ENCODE measurements at places on chromosomes 1 and 21. TPM values are rescaled to one million over a fixed set of nuclear protein-coding genes. Genes with fewer than 3 reads are reported as not detected.
A peak's percentile ranks its signal among the peaks of the same experiment; 100 is the strongest.

GRCh38 chr1:62691062-62691844 is 3.1 kb upstream of the DOCK7 start:
- H3K36me3 ChIP-seq = peaks cover 1% of the 10 kb centered on the region
- peaks cover 3% of the 10 kb centered on the region for H3K27me3 ChIP-seq
- no peak for DNase-seq
- H3K27ac ChIP-seq = no peak overlapping the region

DNA sequence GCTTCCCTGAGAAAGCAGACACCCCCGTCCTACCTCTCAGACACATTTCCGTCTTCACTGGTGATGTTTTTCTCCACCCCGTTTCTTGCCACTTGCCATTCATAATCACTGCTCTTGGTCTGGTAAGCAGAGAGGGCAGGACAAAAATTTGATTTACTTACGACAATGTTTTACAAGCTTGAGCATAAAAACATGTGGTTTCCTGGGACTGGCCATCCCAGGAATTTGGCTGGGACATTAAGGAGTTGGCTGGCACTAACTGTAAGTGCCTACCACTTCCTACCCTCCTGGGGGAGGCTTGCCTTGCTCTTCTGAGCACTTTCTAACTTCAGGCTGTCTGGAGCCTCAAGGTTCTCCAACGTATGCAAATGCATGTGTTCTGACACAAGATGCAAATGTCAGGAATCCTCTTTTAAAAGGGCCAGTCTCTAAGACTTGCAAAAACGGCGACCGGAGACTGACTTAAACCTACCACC is 24.2 kb downstream of the ZBTB18 start:
- H3K4me1 ChIP-seq = peaks cover 20% of the 10 kb centered on the region
- H3K27me3 ChIP-seq = peaks cover 21% of the 10 kb centered on the region
- peak overlapping the region; percentile 73 for H3K4me3 ChIP-seq
- H3K36me3 ChIP-seq = no peaks in the 10 kb centered on the region

DNA sequence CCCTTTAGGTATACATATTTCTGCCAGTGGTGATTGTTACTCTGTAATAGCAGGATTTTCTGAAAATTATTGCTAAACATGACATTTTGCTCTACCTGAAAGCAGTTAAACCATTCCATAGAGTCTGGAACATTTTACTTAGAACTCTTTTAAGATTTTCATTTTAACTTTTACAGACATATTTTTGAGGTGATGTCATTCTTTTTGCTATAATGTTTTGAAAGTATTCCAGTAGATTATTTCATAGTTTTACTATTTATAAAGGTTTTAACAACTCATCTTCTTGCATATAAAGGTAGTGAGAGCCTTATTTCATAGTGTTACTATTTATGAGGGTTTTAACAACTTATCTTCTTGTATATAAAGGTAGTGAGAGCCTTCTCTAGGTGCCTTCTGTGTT is 42.9 kb downstream of the PTBP2 start:
- no peak for DNase-seq
- no peak overlapping the region for H3K27ac ChIP-seq
- H3K4me1 ChIP-seq = peaks cover 6% of the 10 kb centered on the region
- no peak overlapping the region for H3K4me3 ChIP-seq
- H3K36me3 ChIP-seq = peaks cover 28% of the 10 kb centered on the region
- H3K27me3 ChIP-seq = no peaks in the 10 kb centered on the region

DNA sequence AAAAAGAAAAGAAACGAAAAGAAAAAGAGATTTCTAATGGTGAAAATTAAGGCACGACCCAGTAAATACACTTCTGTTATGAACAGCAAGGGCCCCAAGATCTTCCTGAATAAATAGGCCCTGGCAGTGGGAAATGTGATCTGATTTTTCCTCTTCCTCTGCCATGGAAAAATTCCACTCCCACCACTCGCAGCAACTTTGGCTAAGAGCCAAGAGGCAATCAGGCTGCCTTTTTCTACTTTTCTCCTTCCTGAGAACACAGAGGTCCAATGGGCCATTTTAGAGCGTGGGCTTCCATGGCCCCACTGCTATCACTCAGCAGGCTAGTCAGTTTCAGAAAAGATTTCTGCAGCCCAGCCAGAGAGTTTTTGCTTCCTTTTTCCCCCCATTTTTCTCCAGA is 33.7 kb upstream of the AK4 start:
- H3K36me3 ChIP-seq = no peaks in the 10 kb centered on the region
- DNase-seq = no peak
- H3K4me1 ChIP-seq = no peaks in the 10 kb centered on the region
- no peak overlapping the region for H3K27ac ChIP-seq
- no peak overlapping the region for H3K4me3 ChIP-seq

DNA sequence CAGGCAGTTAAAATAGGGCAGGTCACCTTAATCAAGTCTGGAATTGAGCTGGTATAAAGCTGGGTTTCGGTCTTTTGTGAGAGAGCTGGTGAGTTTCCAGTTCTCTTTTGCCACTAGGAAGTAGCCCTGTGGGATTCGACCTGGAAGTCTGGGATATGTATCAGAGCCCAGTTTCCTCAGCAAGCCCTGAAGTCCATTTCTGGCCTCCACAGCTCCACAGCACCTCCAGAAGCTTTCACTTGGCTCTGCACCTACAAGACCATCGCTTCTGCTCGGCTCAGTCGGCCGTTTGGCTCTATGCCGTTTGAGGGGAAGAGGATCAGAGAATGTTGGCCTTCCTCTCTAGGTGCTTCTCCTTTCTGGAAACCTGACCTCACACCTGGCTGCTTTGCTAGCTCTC is 148.0 kb downstream of the GALNT2 start:
- H3K27ac ChIP-seq = no peak overlapping the region
- no peaks in the 10 kb centered on the region for H3K27me3 ChIP-seq
- no peak for DNase-seq
- no peak overlapping the region for H3K4me3 ChIP-seq
- peaks cover 26% of the 10 kb centered on the region for H3K36me3 ChIP-seq
- H3K4me1 ChIP-seq = peaks cover 53% of the 10 kb centered on the region

DNA sequence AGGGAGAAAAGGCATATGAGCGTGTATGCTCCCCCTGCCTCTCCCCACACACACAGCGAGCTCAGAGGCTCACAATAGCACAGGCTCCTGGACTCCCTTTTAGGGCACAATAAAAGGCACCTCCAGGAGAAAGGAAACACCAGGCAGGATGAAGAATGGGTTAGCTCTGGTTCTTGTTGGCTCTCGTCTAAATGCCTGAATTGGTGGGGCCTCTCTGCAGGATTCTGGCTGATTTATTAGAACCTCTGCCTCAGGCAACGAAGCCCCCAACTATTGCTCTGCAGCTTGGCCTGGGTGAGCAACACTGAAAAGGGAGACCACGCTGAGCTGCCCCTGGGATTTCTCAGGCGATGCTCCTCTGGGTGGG is 590.9 kb upstream of the PLXNA2 start:
- no peak for DNase-seq
- H3K36me3 ChIP-seq = no peaks in the 10 kb centered on the region
- peaks cover 1% of the 10 kb centered on the region for H3K27me3 ChIP-seq
- H3K4me3 ChIP-seq = no peak overlapping the region
- H3K4me1 ChIP-seq = no peaks in the 10 kb centered on the region

- H3K27ac ChIP-seq = no peak overlapping the region
- no peak overlapping the region for H3K4me3 ChIP-seq
- H3K4me1 ChIP-seq = no peaks in the 10 kb centered on the region
- H3K36me3 ChIP-seq = no peaks in the 10 kb centered on the region
Observed at GRCh38 chr1:30176477-30176876, 546.9 kb downstream of the MATN1 start.

DNA sequence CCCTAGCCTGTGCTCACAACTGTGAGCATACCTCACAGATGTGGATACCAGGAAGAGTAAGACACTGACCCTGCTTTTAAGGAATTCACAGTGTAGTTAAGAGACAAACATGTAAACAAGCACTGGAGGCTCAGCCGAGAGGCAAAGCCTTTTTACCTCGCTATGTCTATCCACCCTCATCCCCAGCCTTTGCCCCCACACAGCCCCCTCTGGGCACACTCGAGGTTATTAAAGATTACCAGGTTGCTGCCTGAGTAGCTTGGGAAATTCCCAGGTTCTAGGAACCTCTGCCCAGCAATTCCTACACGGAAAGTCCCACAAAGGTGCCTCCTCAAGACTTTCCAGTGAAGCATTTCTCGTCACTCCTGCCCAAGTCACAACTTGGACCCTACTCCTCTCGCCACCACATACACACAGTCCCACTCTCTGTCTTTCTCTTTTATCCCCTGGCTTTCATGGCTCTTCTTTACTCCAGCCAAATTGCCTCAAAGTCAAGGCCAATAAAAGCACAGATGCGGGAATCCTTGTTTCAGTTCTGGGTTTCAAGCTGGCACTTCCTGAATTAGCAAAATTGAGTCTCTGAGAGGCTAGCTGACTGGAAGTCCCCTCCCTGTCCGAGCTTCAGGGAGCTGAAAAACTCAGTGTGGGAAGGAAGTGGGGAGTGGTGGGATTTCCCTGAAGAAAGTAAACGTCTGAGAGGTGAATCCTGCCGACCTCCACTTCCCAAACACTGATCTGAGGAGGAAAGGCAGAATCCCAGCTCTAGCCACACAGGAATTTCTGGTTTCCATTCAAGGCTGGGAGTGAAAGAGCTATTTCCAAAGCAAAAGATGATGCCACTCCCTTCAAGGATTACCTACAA is 7.6 kb downstream of the DENND2D start:
- H3K27me3 ChIP-seq = no peaks in the 10 kb centered on the region
- peaks cover 100% of the 10 kb centered on the region for H3K36me3 ChIP-seq
- no peak for DNase-seq
- H3K4me3 ChIP-seq = peak overlapping the region; percentile 98

DNA sequence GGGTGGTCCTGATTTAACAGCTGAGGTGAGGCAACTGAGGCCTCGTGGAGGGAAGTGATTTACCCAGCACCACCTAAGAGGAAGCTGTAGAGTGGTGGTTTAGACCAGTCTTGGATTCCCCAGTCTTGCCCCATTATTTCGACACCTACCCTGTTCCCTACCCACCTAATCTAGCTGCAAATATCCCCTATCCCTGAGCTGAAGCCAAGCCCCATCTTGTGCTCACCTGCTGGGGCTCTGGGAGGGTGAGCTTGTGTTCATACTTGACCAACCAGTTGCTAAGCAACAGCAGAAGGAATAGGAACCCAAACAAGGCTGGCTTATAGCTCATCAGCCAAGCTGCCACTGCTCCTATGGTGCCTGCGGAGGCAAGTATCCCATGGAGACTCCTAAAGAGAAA is 2.0 kb downstream of the TEX46 start:
- no peaks in the 10 kb centered on the region for H3K36me3 ChIP-seq
- H3K27me3 ChIP-seq = peaks cover 5% of the 10 kb centered on the region
- peaks cover 3% of the 10 kb centered on the region for H3K4me1 ChIP-seq
- DNase-seq = no peak
- no peak overlapping the region for H3K4me3 ChIP-seq

GRCh38 chr1:64488862-64489261 is 18.9 kb downstream of the CACHD1 start:
- no peak overlapping the region for H3K27ac ChIP-seq
- DNase-seq = no peak
- no peaks in the 10 kb centered on the region for H3K4me1 ChIP-seq
- no peaks in the 10 kb centered on the region for H3K36me3 ChIP-seq
- H3K27me3 ChIP-seq = peaks cover 15% of the 10 kb centered on the region
- no peak overlapping the region for H3K4me3 ChIP-seq

Gene GBP4
- 29.5 TPM for total RNA-seq

Gene RPE65
- not detected for total RNA-seq

Gene PADI3
- total RNA-seq = not detected

Gene SYTL1
- 29.7 TPM for total RNA-seq
